Mammary epithelial cell (primary cell): ENCODE measurements at places on chromosomes 1 and 21. TPM values are rescaled to one million over a fixed set of nuclear protein-coding genes. Genes with fewer than 3 reads are reported as not detected.

The VWA5B1 gene
- not detected for polyA plus RNA-seq

The ACTL8 gene
- polyA plus RNA-seq, result not detected

The APOBEC4 gene
- polyA plus RNA-seq, result not detected

The MAPKAPK2 gene
- polyA plus RNA-seq, result 57.4 TPM

The TENT5C gene
- 0.11 TPM for polyA plus RNA-seq

The MRPS21 gene
- polyA plus RNA-seq, result 77.6 TPM
